ENCODE measurements at places on chromosomes 12 and 14. TPM values are rescaled to one million over a fixed set of nuclear protein-coding genes. Genes with fewer than 3 reads are reported as not detected.

SLC38A4 gene
- 5.5 TPM for total RNA-seq

C14orf180 gene
- not detected for total RNA-seq

PTCSC3 gene
- total RNA-seq: not detected

FAM234B gene
- total RNA-seq: 8.4 TPM

MTERF2 gene
- total RNA-seq: 14.9 TPM

RAPGEF3 gene
- 0.49 TPM for total RNA-seq

LRFN5 gene
- total RNA-seq: 11.1 TPM

GRCh38 chr14:35222324-35222723 lies 69.9 kb upstream of the PSMA6 start:
- DNase-seq: no peak

- no peak for DNase-seq
Measured at GRCh38 chr14:24277606-24278321, 6.4 kb upstream of the RABGGTA start.

GRCh38 chr12:43969882-43970281 lies 134.0 kb downstream of the TMEM117 start:
- no peak for DNase-seq

DNA sequence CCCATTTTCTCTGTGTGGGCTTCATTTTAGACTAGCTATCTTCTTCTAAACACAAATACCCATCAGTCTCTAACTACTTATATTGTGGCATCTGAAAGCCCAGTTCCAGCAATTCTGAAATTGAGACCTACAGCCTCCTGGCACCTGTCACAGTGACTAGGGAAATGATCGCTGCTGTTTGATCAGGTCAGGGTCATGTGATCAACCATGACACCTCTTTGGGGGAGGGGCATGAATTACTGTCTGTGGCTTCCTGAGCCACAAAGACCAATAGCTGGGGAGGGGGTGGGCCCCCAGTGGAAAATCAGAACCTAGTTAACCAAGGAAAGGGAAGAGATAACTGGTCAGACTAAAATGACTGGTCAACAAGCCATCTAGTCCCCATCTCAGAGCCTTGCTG lies 14.1 kb downstream of the WSCD2 start:
- DNase-seq: no peak

GRCh38 chr14:87813211-87813610 lies 179.8 kb downstream of the GALC start:
- DNase-seq: no peak

DNA sequence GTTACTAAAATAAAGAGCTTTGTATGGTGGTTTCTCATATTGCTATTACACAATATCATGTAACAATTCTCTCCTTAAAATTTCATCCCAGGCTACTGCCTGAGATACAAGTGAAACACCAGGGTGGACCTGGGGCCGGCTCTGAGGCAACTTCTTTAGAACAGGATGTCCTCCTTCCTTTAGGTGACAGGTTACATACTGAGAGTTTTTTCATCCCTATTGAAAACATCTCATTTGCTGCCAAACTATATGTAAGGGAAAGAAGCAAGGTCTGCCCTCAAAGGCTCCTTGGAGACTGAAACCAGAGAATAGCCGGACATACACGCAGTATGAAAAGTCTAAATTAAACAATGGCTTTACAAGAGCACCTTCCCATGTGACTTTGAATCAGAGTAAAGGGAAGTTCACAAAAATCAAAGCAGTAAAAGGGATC lies 139.9 kb downstream of the DUSP6 start:
- no peak for DNase-seq

GRCh38 chr14:101809671-101810514 lies 48.4 kb downstream of the PPP2R5C start:
- DNase-seq: peak; percentile 95

DNA sequence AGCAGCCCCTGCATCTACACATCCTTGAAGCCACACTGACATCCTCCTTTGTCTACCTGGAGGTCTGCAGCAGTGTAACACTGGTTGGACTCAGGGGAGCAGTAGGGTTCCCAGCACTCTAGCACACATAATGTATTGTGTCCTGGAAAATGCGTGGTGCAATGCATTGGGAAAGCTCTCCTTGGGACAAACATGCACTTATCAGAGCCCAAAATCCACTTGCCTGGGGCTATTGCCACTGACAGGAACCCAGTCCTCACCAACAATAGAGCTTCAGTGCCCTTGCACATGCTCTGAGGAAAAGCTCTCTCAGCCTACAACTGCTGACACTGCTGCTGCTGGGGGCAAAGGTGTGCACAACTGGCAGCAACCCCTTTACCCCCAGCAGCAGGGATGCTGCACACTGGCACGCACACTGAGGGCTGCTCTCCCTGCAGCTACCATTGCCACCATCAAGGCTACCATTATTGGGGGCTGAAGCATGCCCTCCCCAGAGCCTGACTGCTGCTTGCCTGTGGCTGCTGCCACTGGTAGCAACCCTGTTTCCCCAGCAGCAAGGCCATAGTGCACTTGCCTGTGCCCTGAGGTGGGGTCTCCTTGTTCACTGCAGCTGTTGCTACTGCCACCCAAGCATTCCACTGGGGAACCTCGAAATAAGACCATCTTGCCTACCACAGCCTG lies 221.9 kb downstream of the SLC38A4 start:
- no peak for DNase-seq

- no peak for DNase-seq
Measured at GRCh38 chr12:105595440-105595839, 264.9 kb downstream of the C12orf75 start.

- no peak for DNase-seq
Measured at GRCh38 chr14:57549016-57549564, 55.4 kb upstream of the CCDC198 start.

DNA sequence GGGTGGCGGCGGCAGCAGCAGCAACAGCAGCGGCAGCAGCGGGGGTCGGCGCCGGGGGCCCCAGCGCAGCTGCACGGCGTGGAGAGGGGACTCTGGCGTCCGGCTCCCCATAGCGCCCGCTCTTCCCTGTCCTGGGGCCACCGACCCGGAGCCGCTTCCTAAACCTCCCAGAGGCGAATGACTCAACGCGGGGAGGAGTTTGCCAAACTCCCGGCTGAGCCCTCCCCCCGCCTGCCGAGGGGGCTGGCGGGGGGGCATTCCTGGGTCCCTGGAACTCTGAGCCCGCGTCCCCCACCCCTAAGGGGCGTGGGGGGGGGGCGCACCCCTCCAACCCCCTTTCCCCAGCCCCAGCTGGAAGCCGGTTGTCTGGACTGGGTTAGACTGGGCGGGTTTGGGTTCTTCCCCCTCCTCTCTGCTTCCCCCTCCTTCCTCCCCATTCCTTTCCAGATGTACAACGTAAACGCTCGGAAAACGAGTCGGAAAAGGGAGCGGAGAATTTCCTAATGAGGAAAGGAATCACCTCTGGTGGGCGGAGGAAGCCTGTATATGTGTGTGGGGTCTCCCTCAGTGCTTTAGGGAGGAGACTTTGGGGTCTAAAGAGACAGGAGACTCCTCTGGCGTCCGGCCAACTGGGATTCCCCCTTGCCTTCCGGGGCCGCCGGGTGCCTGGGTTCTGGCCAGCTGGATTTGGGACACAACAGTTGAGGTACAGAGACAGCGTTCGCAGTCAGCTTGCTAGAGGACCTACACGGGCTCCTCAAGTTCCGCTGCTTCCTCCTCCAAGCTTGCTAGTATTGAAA lies at the start of gene ITGA5:
Gene ITGA5 (minus strand): TSS at position 179 of the 800 bp plus-strand sequence. CDS start 68 bp downstream, at position 111.
- peak; percentile 75 for DNase-seq

- no peak for DNase-seq
Measured at GRCh38 chr12:124075841-124076240, 102.8 kb downstream of the ZNF664 start.

GRCh38 chr12:162467-163307 lies 51.3 kb downstream of the SLC6A12 start:
- peak; percentile 26 for DNase-seq

DNA sequence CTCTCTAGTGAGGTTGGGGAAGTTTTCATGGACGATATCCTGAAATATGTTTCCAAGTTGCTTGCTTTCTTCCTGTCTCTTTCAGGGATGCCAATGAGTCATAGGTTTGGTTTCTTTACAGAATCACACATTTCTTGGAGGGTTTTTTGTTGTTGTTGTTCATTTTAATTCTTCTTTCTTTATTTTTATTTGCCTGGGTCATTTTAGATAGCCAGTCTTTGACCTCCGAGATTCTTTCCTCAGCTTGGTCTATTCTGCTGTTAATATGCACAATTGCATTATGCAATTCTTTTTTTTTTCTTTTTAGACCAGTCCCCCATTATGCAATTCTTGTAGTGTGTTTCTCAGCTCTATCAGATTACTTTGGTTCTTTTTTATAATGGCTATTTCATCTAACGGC lies 338.9 kb downstream of the AEBP2 start:
- DNase-seq: no peak

- peak; percentile 26 for DNase-seq
Measured at GRCh38 chr14:55873169-55873568, 245.0 kb upstream of the PELI2 start.

DNA sequence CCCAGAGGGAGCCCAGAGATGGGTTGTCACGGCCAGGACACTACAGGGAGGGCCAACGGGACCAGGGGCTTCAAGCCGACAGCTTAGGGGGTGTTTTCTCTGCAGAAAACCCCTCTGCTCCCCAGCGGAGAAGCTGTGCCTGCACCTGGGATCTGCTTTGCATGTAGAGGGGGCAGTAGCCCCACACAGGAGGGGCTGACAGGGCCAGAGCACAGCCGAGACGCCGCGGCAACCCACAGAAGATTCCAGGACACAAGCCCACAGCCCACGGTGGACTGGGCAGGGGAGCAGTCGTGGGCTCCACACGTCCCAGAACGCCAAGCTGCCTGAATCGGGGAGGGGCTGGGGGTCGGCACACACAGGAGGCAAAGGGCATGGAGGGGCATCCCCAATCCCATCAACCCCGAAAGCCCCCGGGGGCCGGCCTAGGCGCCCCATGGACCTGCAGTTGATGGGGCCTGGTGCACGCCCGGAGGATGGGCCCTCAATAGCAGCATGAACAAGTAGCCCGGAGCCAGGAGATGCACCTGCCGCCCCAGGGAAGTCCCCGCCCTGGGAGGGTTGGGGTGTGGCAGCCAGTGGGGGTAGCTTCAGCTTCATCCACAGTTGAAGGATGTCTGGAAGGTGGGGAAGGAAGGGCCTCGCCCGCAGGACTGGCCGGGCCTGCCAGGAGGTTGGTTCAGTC lies 30.5 kb upstream of the TMEM179 start:
- DNase-seq: no peak

DNA sequence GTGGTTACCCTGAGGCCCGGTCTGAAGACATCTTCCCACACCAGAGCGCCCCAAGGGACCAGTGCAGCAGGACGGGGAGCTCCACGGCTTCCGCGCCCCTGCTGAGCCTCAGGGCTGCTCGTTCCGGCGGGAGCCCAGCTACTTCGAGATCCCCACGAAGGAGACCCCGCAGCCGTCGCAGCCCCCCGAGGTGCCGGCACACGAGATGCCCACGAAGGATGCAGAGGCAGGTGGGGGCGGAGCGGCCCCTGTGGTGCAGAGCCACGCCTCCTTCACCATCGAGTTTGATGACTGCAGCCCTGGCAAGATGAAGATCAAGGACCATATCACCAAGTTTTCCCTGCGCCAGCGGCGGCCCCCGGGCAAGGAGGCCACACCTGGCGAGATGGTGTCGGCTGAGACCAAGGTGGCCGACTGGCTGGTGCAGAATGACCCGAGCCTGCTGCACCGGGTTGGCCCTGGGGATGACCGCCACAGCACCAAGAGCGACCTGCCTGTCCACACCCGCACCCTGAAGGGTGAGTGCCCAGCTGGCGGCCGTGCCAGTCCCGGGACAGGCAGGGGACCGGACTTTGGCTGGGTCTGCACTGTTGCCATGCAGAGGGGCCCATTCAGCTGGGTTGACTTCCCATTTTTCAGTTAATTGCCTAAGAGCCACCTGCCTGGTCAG lies 18.1 kb downstream of the CEP170B start:
- no peak for DNase-seq

DNA sequence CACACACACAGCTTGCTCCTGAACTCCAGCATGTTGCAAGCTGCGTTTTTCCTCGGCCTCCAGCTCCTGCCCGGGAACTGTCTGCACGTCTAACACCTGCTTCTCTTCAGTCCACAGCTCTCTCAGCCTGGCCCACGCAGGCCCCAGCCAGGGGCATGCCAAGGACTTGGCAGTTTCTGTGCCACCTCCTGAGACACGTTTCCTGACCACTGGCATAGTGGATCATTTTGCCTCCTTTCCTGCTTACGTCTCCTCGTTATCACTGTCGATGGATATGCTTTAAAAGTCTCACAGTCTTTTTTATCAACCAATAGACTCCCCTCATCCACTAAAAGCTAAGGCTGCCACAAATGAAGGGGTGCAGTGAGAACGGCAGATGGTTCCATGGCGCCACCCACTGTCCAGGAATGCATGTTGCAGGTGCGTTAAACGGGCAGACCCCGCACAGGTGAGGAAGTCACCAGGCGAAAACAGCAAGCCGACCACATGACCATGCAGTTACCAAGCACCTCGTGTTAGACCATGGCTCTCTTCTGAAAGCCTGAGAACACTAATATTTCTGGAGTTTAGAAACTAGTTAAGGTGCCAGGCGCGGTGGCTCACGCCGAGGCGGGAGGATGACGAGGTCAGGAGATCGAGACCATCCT lies 14.7 kb upstream of the TEAD4 start:
- DNase-seq: no peak

DNA sequence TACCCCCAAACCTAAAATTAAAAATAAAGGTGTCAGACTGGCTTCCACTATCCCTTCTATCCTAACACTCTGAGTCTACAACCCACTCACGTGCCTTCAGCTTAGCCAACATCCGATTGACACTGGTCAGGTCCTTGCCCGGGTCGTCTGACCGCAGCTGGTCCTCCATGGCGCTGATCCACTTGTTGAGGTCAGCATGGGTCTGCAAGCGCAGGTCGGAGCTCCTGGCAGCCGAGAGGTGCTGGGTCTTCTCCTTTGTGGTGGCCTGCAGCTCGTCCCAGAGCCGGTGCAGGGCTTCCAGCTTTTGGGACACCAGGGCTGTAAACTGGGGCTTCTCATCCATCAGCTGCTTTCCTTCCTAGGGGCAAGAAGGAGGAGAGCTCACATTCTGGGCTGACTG lies 78.0 kb downstream of the PLEKHG3 start:
- no peak for DNase-seq

GRCh38 chr12:120856980-120857379 lies 47.2 kb downstream of the SPPL3 start:
- no peak for DNase-seq

DNA sequence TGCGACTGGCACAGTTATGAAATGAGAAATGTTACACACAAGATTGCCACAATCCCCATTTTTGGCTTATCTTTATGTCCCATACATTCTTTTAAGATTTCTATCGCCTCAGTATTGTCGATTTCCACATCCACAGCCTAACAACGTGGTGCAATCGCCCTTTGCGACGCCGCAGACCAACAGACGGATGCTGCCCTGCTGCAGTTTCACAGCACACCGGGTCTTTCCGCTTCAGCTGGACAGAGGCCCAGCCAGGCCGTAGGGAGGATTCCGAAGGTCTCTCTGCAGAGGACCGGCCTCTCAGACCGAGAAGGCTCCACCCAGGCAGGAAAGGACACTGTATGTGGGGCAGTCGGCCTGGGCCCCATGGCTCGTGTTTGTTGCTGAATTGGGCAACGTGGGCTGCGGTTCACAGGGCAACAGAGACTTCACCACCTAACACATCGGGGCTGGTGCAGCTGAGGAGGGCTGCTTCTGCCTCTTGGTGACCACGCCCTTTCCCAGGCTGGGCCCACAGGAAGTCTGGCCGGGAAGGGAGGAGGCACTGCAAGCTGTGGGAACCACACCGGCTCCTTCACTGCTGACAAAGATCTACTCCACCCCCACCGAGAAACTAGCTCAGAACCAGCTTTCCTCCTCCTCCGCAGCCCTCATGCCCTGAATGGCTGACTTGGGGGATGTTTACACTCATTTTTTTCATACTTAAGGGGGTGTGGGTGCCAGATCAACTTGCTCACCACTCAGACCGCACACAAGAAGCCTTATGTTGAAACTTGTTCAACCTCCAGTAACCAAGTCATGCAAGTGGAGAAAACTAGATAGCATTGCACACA lies 32.9 kb upstream of the MDM1 start:
- peak; percentile 87 for DNase-seq
